ENCODE measurements at places on chromosomes 13 and 19. TPM values are rescaled to one million over a fixed set of nuclear protein-coding genes. Genes with fewer than 3 reads are reported as not detected.

DNA sequence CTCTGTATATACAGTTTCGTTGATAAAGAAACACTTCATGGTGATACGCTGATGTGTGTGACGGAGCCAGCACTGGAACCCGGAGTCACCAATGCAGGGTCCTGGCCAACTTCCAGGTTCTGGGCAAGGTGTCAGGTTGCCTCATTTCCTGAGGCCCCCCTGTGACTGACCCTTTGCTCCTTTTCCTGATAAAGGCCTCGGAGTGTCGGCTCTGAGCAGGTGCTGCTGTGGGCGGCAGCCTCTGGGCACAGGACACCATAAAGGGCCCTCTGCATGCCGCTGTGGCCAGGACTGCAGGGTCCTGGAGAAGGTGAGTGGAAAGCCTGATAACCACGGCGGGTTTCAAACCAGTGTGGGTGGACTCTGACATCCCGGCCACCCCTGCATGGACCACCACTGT lies 17.3 kb upstream of the MYDGF start:
- DNase-seq = no peak

C13orf42 gene
- not detected for total RNA-seq

DNA sequence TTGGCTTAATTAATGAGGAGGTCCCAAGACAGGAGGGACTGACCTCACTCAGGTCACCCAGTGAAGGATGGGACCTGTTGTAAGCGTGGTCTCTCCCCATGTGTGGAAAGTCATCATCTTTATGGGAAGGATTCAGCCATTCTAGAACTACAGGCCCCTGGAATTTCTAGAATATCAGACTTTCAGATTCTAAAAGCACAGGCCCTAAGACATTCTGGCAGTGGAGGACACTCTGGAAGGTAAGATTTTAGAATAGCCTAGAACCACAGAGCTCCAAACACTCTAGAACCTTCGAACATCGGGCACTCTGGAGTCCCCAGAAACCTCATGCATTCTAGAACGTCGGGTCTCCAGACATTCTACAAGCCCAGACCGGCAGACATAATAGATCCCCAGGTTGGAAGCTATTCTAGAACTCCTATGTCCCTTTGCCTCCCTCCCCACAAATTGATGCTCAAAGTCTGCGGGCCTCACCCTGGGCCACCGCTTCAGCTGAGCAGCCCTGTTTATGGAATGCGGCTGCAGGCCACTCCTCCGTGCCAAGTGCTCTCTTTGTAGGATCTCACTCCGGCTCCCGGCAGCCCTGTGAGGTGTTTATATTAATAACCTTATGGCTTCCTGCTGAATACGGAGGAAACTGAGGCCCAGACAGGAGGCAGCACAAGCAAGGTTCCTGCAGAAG lies 1.9 kb upstream of the KLK15 start:
- no peak for DNase-seq

ZNF8 gene
- 4.9 TPM for total RNA-seq

DNA sequence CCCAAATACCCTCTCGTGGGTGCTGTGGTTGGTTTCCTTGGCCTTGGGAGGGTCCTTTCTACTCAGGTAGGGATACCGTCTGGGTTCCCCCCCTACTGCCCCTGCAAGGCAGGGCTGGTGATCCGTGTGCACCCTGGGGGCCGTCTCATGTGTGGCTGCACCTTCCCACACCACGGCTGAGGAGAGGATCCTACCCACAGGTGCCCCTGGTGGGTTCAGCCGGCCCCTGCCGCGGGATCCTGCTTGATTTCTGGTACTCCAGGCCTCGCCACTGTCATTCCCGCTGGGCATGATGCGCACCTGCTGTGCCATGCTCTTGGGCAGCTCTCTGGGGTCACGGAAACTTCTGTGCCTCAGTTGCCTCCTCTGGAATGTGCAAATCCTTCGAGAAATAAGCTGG lies 30.8 kb downstream of the EFNA2 start:
- DNase-seq = no peak
